ENCODE measurements at places on chromosomes 12 and 14. TPM values are rescaled to one million over a fixed set of nuclear protein-coding genes. Genes with fewer than 3 reads are reported as not detected.

Gene EPYC
- total RNA-seq, result not detected

Gene ESRRB
- total RNA-seq, result not detected

Gene KRT3
- not detected for total RNA-seq

GRCh38 chr12:91364471-91365184 lies 182.0 kb upstream of the DCN start:
- DNase-seq, result no peak

DNA sequence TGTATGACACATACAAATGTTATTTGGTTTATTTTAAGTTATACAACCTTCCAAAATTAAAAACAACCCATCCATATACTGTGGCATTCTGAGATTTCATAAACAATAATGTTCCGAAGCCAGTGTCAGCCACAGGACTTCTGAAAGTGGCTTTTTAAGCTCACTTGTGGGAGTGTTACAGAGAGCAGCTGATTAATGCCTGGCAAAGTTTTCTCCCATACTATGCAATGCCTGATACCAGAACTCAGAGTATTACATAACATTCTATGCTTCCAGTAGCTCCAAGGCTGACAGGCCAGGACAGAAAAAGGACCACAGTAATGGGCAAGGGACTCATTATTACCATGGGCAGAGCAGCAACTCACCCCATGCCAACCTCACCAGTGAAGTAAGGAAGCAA lies 29.3 kb downstream of the NELL2 start:
- no peak for DNase-seq

- peak; percentile 93 for DNase-seq
Measured at GRCh38 chr12:96094201-96094600, 58.8 kb upstream of the LTA4H start.

- no peak for DNase-seq
Measured at GRCh38 chr14:91315844-91316267, 71.4 kb upstream of the GPR68 start.

- DNase-seq, result no peak
Measured at GRCh38 chr12:98873776-98874175, 228.7 kb downstream of the APAF1 start.

All from endothelial cell of umbilical vein (primary cell).